NCI-H446 (cell line): ENCODE measurements at places on chromosomes 12 and 14.

DNA sequence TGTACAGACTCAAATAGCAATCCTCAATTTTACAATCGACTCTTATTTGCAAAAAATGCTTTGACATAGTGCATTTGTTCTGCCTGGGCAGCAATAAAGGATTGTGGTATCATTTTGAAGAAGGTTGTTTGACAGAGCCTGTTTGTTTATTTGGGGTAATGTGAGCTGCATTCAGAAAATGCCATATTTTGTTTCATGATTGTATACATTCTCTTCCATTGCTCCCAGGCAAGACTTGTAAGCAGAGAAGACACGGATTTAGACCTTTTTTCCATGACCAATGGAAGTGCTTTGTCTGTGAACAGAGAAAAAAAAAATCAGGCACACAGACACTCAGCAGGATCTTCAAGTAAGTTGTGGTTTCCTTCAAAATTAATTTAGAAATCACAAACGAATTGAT lies 35.5 kb upstream of the ALX1 start:
- DNase-seq, result no peak

DNA sequence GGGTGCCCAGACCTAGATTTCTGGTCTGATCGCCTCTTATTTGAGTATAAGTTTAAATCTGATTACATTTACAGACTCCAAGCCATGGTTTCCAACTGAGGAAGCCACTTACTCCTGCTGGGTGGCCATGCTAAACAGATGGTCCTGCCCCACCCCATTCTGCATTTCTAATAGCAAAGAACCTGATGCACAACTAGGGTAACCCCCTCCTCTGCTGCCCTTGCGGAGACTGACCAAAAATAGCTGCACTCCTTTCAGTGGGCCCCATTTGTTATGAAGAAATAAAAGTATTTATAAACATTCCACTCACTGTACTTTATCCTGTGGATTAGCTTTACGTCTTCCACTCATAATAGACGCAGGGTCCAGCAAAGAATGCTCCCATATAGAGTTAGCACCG lies 6.8 kb downstream of the GIT2 start:
- DNase-seq, result no peak

- no peak for DNase-seq
Measured at GRCh38 chr12:480831-481816, 21.4 kb downstream of the B4GALNT3 start.

DNA sequence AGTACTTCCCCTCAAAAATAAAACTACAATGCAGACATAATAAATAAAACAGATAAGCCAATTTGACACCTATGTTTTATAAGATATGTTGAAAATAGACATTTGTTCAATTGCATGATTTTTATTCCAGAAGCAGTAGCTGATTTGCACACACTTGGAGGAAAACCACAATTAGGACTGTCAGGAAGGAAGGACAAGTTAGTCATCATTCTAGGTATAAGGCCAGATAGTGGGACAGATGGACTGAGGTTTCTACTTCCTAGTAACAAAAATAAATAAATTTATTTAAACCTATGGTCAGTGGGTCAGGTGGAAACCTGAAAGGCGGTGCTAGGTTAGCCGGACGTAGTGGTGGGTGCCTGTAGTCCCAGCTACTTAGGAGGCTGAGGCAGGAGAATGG lies 141.8 kb upstream of the RASSF8 start:
- no peak for DNase-seq

DNA sequence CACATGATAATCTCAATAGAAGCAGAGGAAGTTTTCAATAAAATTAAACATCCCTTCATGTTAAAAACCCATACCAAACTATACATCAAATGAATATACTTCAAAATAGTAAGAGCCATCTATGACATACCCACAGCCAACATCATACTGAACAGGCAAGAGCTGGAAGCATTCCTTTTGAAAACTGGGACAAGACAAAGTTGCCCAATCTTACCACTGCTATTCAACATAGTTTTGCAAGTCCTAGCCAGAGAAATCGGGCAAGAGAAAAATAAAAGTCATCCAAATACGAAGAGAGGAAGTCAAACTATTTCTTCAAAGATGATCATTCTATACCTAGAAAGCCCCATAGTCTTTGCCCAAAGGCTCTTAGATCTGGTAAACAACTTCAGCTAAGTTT lies 454.7 kb upstream of the PRICKLE1 start:
- DNase-seq, result no peak

GRCh38 chr14:104406831-104407230 lies 172.7 kb upstream of the C14orf180 start:
- no peak for DNase-seq
